Mesenteric fat pad (tissue), 1 donor: ENCODE measurements at places on chromosomes 7 and 10. TPM values are rescaled to one million over a fixed set of nuclear protein-coding genes. Genes with fewer than 3 reads are reported as not detected.

- DNase-seq = no peak
Measured at GRCh38 chr10:132585732-132586722, 48.4 kb downstream of the INPP5A start.

GRCh38 chr10:69549959-69550358 lies 23.3 kb downstream of the NEUROG3 start:
- no peak for DNase-seq

Gene GIMAP1
- 4.4 TPM for total RNA-seq

- no peak for DNase-seq
Measured at GRCh38 chr10:114548662-114549061, 109.4 kb downstream of the ABLIM1 start.

GRCh38 chr10:125227546-125227945 lies 67.2 kb upstream of the CTBP2 start:
- no peak for DNase-seq

Gene CRPPA
- total RNA-seq = 2.2 TPM

Gene GDF2
- total RNA-seq = not detected

DNA sequence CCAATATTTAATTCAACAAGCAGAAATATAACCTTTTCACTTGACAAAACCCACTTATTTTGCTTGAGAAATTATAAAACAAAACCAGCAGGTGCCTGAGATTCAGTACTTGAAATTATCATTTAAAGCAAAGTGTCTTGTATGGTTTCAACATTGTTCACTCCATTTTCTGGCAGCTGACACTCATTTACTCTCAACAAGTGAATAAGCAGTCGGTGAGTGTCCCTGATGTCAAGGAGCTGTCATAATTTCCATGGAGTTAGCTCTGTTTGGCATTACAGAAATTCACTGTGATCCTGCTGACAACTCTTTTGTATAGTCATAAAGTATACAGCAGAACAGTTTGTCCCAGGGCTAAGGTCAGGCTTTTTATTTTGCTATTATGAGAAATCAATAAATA lies 490.0 kb downstream of the CNTNAP2 start:
- no peak for DNase-seq

GRCh38 chr7:141456298-141456697 lies 94.9 kb upstream of the AGK start:
- DNase-seq = no peak

DNA sequence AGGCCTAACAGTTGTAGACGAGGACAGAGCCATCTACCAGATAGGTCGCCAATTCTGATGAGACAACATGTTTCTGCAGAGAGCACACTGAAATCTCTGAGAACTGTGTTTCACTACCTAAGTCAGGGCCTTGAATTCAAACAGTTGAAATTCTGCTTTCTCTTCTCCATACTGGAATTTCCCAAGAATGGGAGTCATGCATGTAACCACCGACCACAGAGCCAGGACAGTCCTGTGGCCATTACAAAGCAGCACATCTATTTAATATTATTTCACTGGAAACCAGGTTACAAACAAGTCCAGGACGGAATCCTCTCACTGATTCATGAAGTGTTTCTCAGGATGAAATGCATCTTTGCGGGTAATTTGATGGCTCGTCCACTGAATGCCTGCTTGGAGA lies 62.0 kb upstream of the ST8SIA6 start:
- no peak for DNase-seq

- no peak for DNase-seq
Measured at GRCh38 chr7:2720024-2720423, 32.0 kb downstream of the AMZ1 start.

GRCh38 chr10:58107506-58107905 lies 160.2 kb downstream of the IPMK start:
- no peak for DNase-seq

- DNase-seq = no peak
Measured at GRCh38 chr10:70847659-70848360, 32.1 kb downstream of the SGPL1 start.

DNA sequence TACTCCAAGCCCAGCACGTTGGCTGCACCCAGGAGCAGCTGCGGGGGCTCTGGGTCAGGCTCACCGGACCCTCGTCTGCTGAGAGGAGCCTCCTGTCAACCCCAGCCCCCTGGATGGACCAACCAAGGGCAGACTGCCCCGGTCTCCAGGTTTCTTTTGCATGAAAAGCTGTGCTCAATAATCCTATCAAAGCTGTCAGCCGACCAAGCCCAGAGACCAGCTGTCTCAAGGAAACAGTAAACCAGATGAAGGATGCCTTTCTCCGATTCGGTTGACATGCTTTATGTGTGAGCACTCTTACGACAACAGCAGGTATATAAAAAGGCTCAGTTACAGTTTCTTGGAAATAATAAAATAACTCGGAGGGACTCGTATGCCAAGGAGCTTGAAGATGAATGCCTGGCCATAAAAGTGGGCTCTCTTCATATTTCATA lies 71.6 kb upstream of the BAIAP2L1 start:
- no peak for DNase-seq

GRCh38 chr10:77702166-77702565 lies 64.6 kb upstream of the KCNMA1 start:
- DNase-seq = no peak

GRCh38 chr10:78215645-78216044 lies 182.0 kb downstream of the RPS24 start:
- no peak for DNase-seq

DNA sequence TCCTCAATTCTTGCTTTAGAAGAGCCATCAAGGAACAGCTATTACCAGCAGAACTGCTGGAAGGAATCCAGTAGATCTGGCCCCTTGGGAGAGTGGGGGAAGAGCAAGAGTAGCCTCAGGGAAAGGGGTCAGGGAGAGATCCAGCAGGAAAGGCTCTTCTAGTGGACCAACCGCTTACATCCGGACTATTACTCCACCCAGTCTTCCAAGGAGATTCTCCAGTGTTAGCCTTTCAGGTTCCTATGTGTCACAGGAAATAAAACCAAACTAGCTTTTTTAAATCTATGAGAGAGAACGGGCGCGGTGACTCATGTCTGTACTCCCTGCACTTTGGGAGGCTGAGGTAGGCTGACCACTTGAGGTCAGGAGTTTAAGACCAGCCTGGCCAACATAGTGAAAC lies 34.3 kb downstream of the TET1 start:
- no peak for DNase-seq

GRCh38 chr10:49138361-49138891 lies 4.6 kb upstream of the FAM170B start:
- no peak for DNase-seq

DNA sequence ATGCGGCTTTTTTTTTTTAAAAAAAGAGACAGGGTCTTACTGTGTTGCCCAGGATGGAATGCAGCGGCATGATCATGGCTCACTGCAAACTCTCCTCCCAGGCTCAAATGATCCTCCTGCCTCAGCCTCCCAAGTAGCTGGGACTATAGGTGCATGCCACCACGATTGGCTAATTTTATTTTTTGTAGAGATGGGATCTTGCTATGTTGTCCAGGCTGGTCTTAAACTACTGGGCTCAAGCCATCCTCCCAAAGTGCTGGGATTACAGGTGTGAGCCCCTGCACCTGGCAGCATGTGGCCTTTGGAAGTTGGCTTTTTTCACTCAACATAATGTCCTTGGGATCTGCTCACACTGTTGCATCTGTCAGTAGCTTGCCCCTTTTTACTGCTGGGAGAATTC lies 65.1 kb downstream of the AMZ1 start:
- no peak for DNase-seq

Gene SPDYE11
- not detected for total RNA-seq

Gene ENO4
- 0.45 TPM for total RNA-seq

Gene OPN1SW
- total RNA-seq = not detected

Gene ZNF425
- total RNA-seq = 0.64 TPM

Gene TNRC18
- total RNA-seq = 69.4 TPM

DNA sequence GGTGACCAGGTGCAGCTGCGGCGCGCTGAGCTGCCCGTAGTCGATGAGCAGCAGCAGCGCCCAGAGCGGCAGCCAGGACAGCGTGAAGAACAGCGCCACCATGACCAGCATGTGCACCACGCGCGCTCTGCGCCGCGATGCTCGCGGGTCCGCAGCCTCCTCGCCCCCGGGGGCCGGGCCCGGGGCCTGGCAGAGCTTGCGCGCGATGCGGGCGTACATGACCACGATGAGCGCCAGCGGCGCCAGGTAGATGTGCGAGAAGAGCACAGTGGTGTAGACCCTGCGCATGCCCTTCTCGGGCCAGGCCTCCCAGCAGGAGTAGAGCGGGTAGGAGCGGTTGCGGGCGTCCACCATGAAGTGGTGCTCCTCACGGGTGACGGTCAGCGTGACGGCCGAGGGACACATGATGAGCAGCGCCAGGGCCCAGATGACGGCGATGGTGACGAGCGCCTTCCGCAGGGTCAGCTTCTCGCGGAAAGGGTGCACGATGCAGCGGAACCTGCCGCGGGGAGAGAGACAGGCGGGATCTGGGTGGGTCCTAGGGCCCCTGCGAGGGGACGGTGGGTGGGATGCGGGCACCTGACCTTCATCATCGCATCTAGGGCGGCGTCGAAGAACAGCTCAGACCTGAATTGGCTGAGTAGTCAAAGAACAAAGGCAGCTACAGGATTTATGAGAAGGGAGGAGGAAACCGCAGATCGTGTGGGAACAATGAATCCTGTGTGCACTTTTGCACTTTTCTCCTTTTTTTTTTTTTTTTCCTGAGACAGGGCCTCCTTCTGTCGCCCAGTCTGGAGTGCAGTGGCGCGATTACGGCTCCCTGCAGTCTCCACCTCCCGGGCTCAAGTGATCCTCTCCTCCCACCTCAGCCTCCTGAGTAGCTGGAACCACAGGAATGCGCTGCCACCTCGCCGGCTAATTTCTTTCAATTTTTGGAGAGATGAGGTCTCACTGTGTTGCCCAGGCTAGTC lies 22.4 kb upstream of the PPA1 start:
- DNase-seq = no peak

- DNase-seq = no peak
Measured at GRCh38 chr10:104255311-104255981, 754 bp downstream of the GSTO1 start.

DNA sequence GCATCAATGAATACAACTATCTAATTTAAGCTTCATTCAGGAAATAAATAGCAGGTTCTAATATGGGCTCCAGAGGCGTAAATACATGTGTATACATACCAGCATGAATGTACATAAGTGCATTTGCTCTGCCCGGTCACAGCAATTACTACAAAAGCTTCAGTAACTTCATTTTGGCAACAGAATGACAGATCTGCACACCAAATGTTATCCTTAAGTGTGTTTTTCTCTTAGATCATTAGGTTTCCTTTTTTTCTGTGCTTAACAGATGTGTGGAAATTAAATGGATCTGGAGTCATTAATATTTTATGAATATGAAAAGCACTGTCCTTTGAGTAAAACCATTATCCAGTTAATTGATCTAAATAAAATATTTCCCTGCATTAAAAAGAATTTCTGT lies 159.0 kb upstream of the MEOX2 start:
- no peak for DNase-seq

Gene EBLN1
- not detected for total RNA-seq

DNA sequence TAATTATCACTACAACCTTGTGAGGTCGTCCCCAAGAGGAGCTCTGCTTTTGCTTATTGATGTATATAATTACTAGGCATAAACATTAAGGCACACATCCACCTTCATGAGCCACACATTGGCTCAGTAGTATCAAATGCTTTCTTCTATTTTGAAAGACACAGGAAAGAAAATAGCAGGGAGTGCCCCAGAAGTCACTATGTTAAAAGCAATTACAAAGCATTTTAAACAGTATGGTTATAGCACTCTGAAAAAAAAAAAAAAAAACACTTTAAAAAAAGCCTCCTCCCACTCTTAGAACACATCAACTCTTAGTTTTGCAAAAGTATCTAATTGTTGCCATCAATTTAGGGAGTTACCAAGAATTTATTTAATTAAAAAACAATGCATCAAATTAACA lies 474.2 kb downstream of the PARD3 start:
- DNase-seq = no peak

DNA sequence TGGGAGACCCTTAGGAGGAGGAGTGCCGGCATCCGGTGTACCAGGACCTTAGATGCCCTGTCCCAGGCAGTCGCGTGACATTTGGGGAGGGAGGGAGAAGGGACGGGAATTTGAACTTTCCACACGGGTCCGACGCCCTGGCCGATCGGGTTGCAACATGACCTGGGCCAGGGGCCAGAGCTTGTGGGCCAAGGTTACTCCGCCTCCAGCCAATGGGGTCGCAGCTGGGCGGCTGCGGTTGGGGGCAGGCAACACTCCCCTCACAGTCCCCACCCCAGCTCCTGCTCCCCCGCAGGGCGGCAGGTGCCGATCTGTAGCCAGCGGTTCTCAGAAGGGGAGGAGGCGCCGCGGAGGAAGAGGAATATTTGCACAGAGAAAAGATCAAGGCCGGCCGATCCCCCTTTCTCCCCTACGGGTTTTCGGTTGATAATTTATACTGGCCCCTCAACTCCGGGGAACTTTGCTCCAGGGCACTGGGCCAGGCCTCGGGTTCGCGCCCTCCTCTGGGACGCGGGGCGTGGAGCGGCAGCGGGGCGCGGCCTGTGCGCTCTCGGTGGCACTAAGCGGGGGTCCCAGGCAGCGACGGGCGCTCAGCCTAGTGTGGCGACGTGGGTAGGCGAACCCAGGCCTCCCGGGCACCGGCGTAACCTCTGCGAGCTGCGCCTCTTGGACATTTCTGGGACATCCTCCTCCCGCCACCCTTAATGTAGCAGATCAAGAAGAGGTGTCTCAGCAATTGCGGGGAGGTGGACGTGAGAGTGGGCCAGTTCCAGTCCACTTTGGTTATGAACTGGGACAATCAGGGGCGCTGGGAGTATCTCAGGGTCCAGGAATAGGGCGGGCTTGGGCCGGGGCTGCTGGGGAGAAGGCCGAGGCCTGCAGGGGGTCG lies 1.2 kb downstream of the MLXIPL start:
- no peak for DNase-seq

DNA sequence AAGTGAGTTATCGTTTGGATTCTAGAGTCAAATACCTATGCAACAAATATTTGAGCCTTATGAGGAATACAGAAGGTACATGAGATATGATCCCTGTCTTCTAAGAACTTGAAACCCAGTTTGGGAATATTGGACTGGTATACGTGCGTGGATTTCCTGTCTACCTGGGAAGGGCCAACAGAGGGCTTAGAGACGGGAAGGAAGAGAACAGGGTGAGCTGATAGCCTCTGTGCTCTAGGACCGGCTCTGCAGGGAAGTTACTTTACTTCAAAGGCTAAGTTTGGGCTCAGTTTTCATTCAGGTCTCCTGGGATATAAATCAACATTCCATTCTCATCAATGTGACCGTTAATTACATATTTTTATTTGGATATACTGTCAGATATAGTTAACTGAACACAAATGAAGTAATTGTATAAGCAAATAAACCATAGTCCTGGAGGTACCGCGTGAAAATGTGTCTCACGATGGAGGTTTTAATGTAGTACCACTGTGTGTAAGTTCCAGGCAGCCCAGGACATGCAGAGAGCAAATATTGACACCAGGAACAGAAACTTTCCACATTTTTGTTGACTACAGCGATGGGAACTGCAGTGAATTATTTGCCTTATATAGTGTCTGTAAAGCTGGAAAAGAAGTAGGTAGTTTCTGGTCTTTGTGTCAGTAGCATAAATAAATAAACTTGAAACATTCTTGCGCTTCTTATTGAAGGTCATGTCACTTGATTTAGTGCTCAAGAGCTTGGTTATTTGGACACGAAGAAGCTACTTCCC lies 8.6 kb downstream of the CHST12 start:
- no peak for DNase-seq
